ENCODE measurements at places on chromosomes 3 and 15. TPM values are rescaled to one million over a fixed set of nuclear protein-coding genes. Genes with fewer than 3 reads are reported as not detected.

The EFCC1 gene
- not detected for total RNA-seq

The CLASP2 gene
- total RNA-seq: 54.8 TPM

The SLC24A5 gene
- total RNA-seq: not detected

The LINGO1 gene
- not detected for total RNA-seq

The FBXL2 gene
- 9.7 TPM for total RNA-seq

The TRANK1 gene
- 123 TPM for total RNA-seq

The TUSC7 gene
- not detected for total RNA-seq

The USP50 gene
- 0.72 TPM for total RNA-seq

The DYNLT2B gene
- 22.1 TPM for total RNA-seq

The SPINK8 gene
- total RNA-seq: not detected

The FILIP1L gene
- total RNA-seq: 34.3 TPM

The RBMS3 gene
- 84.1 TPM for total RNA-seq

The GHRL gene
- not detected for total RNA-seq

The GABRR3 gene
- not detected for total RNA-seq

The IL20RB gene
- 3.9 TPM for total RNA-seq

The SNTN gene
- total RNA-seq: not detected

The CAPN3 gene
- total RNA-seq: 2.5 TPM

The ECE2 gene
- not detected for total RNA-seq

The CYP1A2 gene
- total RNA-seq: not detected

The GOLGA6B gene
- total RNA-seq: not detected

The TTC23 gene
- 36.7 TPM for total RNA-seq

The GP5 gene
- total RNA-seq: 0.49 TPM

The DGKG gene
- total RNA-seq: 0.27 TPM

The MELTF gene
- 20.8 TPM for total RNA-seq

The KCNAB1 gene
- 9.2 TPM for total RNA-seq

The UBAP1L gene
- total RNA-seq: 3.8 TPM

The CHRM5 gene
- not detected for total RNA-seq

The UBE2E2 gene
- total RNA-seq: 49.1 TPM

The FEZF2 gene
- total RNA-seq: not detected

The KCNMB3 gene
- 0.08 TPM for total RNA-seq

All from fibroblast of the aortic adventitia (primary cell).